ENCODE measurements at places on chromosomes 4 and X.

DNA sequence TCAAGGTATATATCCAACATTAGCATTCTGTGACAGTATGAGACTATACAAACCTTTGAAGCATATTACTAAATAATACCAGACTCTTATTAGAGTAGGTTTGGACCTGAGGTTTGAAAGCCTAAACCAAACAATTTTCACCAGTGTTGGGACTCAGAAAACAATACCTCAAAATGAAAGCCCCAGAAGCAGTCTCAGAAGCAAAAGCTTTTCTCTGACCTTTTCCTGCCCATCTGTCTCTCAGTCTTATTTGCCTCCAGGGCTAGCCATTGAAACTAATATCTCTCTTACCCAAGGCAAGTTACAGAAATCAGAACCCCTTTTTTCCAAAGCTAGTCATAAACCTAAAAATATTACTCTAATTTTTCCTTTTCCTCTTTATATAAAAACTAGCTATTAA is 163.3 kb downstream of the PTCHD1 start:
- DNase-seq = no peak

DNA sequence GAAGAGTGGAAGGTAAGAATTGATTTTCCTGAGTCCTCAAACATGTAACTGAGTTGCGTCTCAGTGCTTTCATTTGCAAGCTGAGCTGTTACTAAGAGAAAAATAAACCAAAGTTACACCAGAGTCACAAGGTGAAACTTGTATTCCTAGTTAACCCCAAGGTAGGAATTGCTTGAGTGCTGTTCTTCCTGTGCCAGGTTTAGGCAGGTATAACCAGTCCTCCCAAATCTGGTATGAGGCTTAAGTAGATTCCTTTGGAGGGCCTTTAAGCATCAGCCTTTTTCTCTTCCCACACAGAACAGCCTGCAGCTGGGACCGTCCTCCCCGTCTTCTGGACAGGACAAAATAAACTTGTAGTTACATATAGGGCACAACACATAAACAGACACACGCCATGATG is 2.3 kb upstream of the BTC start:
- DNase-seq = no peak

GRCh38 chr4:139484783-139485311 is 30.9 kb downstream of the RAB33B start:
- DNase-seq = no peak

DNA sequence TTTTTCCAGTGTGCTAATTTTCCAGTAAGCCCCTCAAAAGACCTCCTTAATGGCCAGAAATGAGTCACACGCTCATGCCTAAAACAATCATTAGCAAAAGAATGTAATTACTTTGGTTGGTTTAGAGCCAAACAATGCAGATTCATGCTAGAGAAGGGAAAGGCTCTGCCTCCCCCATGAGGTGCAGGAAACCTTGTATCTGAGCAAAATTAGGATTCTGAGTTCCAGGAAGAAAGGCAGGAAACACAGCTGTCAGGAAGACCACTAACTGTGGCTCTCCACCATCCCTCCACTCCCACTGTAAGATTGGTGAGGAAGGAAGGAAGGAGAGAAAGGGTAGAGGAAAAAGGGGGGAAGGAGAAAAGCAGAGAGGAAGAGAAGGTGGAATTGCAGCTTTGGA is 104.9 kb upstream of the DHX15 start:
- DNase-seq = no peak

Measured in T-cell (primary cell).